Activated T-cell treated with anti-CD3 and anti-CD28 coated beads for 48 hours (primary cell): ENCODE measurements at places on chromosomes 7 and 10.

GRCh38 chr10:99045671-99046070, 190.0 kb downstream of the HPSE2 start:
- DNase-seq: no peak

- DNase-seq: no peak
Measured at GRCh38 chr10:33132626-33133025, 174.6 kb upstream of the ITGB1 start.

- DNase-seq: no peak
Measured at GRCh38 chr10:61998937-61999336, 97.4 kb downstream of the ARID5B start.

DNA sequence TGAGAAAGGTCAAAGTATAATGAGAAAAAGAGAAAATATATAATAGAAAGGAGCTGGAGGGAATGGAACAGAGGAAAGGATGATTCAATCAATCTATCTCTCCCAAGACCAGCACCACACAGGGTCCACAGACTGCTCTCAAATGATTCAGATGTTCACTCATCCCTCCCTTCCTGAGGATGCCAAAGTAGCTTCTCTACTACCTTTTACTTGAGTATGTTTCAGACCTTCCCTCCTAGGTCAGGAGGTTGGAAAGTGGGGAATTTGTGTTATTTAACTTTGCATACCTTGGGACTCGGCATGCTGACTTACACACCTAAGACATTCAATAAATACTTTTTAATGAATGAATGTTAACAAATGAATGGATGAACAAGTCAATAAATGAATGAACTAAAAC, 30.6 kb downstream of the CPVL start:
- DNase-seq: no peak

DNA sequence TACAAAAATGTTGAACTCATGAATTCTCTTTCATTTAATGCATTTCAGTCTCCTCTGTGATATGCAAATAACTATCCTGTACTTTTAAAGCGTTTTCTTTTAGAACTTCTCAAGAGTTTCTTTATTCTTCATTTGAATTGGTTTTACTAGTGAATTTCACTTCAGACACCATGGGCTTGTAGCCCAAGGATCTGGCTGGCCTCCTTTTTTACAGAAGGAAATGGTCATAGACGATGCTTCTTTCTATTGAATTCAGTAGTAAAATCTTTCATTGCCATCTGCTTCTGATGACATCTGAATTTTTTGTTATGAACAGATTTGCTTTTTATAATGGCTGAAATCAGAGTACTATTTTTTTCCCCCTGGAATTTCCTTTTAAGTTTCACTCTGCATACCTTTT, 135.2 kb upstream of the ETV1 start:
- DNase-seq: no peak

GRCh38 chr7:110762546-110763225, 328.2 kb upstream of the LRRN3 start:
- no peak for DNase-seq

DNA sequence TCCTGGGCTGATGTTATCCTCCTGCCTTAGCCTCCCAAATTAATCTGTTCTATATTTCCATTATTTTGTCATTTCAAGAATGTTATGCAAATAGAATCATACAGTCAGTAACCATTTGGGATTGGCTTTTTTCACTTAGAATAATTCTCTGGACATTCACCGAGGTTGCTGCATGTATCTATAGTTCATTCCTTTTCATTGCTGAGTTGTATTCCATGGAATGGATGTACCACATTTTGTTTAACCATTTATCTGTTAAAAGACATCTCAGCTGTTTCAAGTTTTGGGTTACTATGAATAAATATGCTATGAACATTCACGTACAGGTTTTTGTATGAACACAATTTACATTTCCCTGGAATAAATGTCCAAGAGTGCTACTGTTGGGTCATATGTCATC, 44.9 kb downstream of the ARHGAP21 start:
- DNase-seq: no peak

- no peak for DNase-seq
Measured at GRCh38 chr7:44769776-44770294, 21.2 kb downstream of the ZMIZ2 start.

- DNase-seq: no peak
Measured at GRCh38 chr10:123367195-123367594, 213.0 kb downstream of the BUB3 start.

DNA sequence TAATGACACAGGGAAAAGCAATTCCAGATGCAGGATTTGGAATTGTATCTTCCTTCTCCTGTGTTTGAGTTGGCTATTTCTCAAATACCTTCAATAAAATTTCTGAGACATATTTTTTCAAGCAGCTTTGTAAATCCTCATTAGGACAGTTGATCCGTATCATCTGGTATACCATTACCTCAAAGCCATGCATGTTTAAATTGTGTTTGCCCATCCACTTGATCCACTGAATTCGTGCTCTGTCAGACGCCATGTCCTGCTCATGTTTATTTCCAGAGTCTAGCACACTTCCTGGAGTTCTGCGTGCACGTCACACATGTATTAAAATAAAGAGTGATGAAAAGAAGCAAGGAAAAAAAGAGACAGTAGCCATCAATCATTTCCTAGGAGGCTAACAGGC, 141.8 kb upstream of the CDC14C start:
- DNase-seq: no peak

- DNase-seq: no peak
Measured at GRCh38 chr7:44307905-44308595, 17.3 kb downstream of the CAMK2B start.

DNA sequence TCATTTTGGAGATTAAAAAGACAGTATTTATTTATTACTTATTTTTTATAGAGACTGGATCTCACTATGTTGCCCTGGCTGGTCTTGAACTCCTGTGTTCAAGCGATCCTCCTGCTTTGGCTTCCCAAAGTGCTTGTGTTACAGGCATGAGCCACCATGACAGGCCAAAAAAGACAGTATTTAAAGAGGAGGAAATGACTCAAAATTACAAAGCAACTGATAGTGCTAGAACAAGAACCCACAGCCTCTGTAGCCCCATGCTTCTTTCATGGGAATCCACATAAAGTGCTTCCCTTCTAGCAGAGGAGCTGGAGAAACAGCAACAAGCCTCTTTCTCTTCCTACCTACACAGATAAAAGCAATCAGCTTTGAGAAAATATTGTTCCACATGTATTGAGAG, 230.7 kb upstream of the PODXL start:
- no peak for DNase-seq

DNA sequence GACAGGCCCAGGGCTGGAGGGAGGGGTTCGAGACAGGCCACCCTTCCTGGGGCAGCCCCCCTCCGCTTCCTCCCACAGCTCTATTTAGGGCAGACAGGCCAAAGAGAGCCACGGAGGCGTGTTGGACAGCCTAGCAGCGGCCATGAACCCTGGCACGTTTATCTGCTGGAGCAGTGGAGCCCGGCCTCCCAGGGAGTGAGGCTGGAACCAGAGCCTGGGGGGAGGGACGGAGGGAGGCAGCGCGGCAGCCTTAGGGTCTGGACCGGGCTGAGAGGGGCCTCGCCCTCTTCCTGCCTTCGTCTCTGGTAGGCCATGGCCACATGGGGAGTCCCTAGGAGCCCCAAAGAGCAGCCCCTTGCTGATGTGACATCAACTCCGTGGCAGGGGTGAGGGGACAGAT, 17.1 kb downstream of the UNCX start:
- DNase-seq: no peak

- DNase-seq: no peak
Measured at GRCh38 chr7:108623220-108623619, 53.5 kb downstream of the DNAJB9 start.

- no peak for DNase-seq
Measured at GRCh38 chr10:91381257-91381891, 28.8 kb upstream of the HECTD2 start.

- DNase-seq: no peak
Measured at GRCh38 chr10:4719671-4720070, 106.3 kb upstream of the AKR1E2 start.

- no peak for DNase-seq
Measured at GRCh38 chr7:81709836-81710235, 60.0 kb downstream of the HGF start.

DNA sequence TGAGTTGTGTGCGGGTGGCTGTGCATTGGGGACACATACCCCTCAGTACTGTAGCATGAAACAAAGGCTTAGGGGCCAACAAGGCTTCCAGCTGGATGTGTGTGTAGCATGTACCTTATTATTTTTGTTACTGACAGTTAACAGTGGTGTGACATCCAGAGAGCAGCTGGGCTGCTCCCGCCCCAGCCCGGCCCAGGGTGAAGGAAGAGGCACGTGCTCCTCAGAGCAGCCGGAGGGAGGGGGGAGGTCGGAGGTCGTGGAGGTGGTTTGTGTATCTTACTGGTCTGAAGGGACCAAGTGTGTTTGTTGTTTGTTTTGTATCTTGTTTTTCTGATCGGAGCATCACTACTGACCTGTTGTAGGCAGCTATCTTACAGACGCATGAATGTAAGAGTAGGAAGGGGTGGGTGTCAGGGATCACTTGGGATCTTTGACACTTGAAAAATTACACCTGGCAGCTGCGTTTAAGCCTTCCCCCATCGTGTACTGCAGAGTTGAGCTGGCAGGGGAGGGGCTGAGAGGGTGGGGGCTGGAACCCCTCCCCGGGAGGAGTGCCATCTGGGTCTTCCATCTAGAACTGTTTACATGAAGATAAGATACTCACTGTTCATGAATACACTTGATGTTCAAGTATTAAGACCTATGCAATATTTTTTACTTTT, 1.8 kb downstream of the DDIT4 start:
- DNase-seq: no peak

DNA sequence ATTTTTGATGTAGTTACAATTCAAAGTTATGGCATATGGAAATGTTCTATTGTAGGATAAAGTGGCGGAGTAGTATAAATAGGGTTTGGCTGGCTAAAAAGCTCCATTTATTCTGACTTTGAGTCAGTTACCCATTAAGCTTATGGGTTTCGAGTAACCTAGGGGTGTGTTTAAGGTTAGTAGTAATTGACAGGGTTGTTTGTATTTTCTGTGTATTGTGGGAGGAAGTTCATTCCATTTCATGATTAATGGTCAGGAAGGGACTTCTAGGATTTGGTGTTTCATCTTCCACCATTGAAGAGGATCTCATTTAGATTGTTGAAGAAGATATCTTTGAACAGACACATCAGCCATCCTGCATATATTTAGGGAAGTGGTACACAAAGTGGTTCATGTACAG, 75.0 kb downstream of the BICC1 start:
- DNase-seq: no peak

GRCh38 chr10:43141421-43141820, 3.2 kb downstream of the CSGALNACT2 start:
- no peak for DNase-seq

- DNase-seq: no peak
Measured at GRCh38 chr7:33986951-33987947, 81.9 kb downstream of the BMPER start.

GRCh38 chr10:27225011-27225590, 15.5 kb downstream of the ACBD5 start:
- no peak for DNase-seq

GRCh38 chr7:136517971-136518370, 350.5 kb upstream of the CHRM2 start:
- no peak for DNase-seq

DNA sequence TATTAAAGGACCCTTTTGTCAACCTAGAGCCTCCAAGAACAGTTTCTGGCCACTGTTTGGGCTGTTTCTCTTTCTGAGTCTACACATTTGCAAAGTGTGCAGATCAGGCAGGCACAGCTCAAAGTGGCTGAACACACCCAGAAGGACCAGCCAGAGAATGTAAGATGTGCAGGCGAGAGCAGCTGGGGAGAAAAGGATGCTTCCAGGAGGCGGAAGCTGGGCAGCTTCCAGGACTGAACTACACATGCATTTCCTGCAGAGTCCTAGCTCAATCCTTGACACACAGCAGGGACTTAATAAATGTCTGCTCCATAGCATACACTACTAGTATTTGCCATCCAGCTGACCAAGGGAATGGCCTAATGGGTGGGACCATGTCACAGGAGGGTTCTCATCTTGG, 70.9 kb downstream of the CTBP2 start:
- DNase-seq: no peak

DNA sequence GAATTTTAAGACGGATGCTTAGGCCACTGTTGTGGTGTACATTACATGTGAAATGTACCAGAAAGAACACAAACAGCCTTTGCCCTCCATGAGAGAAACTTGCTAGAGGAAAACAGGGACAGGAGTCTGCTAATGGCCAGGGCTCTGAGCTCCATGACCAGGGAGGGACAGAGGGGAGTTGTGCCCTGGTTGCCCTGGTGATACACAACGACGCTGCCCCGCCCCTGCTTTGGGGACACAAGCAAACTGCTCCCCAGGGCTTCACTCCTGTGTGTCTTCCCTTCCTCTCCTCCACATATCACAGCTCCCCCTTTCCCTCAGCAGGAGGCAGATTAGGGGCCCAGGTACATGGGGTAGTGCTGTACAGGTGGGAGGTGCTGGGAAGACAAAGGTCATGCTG, 36.2 kb downstream of the AMPH start:
- DNase-seq: no peak

- DNase-seq: no peak
Measured at GRCh38 chr7:128928882-128929788, 8.6 kb upstream of the IRF5 start.

DNA sequence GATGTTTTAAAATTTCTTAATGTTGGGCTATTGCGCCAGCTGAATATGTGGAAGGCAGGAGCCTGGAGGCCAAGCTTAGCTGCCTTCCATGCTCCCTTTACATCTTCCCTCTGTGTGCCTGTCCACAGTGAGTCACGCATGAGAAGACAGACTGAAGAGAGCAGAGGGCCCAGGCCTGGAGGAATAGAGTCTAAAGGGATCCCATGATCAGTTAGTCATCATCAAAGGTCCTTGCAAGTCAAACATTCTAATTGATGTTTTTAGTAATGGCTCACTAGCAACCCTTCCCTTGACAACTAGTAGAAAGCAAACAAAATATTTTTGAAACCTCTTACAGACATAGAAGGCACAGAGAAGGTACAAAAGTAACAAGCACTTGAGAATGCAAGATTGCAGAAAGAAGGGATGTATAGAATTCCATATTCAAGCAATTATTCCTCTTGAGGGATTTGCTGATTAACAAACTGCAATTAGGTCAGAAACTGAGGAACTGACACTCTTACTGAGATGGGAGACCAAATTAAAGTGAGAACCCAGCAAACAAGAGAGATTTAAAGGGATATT, 30.7 kb upstream of the APBB1IP start:
- DNase-seq: no peak

GRCh38 chr7:137981175-137981574, 20.7 kb downstream of the CREB3L2 start:
- no peak for DNase-seq

DNA sequence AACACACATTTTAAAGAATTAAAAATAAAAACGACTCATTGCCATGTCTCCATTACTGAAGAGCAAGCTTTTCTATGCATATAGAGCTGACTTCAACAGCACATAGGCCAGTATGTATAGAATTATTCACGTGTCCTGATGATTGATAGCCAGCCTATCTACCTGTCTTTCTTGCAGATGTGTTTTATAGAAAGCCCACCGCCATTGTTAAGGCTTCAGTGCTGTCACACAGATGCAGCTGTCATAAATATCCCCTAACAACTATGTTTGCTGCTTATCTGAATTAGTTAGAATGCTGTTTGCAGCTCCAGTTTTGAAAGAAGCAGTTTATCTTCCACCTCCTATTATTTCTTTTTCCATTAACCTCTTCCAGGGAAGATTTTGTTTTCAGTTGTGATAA, 235.9 kb downstream of the SLC25A13 start:
- no peak for DNase-seq
